ENCODE measurements at places on chromosomes 5 and 9.

- no peak for DNase-seq
Measured at GRCh38 chr5:123951582-123951977, 439.6 kb downstream of the CSNK1G3 start.

- no peak for DNase-seq
Measured at GRCh38 chr5:54573812-54574489, 56.4 kb downstream of the SNX18 start.

GRCh38 chr5:89232139-89232603 is 349.2 kb upstream of the MEF2C start:
- DNase-seq = no peak

GRCh38 chr9:137919095-137919465 is 41.5 kb downstream of the CACNA1B start:
- no peak for DNase-seq

GRCh38 chr9:131198041-131198715 is 72.8 kb downstream of the NUP214 start:
- no peak for DNase-seq

GRCh38 chr5:138610415-138610917 is 35.3 kb upstream of the HSPA9 start:
- no peak for DNase-seq

GRCh38 chr5:56681346-56681745 is 134.0 kb upstream of the MAP3K1 start:
- DNase-seq = no peak

DNA sequence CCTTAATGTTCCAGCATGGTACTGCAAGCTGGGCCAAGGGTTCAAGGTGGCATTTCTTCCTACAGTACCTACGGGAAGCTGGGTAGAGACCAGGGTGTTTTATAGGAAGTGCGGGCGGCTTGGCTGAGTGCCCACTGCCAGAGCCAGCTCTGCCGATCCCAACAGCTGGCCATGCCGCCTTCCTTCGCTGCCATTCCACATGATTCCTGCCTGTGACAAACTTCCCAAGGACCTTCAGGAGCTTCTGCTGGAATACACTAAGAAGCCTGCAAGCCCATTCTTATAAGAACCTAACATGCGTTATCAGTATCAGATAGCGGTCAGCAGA is 22.0 kb downstream of the MYO10 start:
- no peak for DNase-seq
